ENCODE measurements at places on chromosomes 12 and 14. TPM values are rescaled to one million over a fixed set of nuclear protein-coding genes. Genes with fewer than 3 reads are reported as not detected.

The MYBPC1 gene
- total RNA-seq, result 1.5 TPM

DNA sequence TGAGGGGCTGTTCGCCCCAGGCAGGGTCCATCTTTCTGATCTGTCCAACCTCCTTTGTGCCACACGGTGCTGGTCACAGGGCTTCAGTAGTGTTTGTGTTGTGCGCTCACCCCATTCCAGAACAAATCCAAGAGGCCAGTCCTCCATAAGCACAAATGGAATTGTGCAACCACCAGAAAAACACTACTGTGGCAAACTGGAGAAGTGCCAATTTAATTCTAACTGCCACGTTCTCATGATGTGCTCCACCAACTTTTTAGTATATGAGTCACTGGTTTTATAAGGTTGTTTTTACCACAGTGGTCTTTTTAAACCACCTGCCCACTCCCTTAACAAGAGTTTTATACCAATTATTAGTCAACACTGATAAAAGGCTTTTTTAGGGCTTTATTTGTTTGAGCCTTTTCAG is 380.2 kb downstream of the NAV3 start:
- no peak for DNase-seq

DNA sequence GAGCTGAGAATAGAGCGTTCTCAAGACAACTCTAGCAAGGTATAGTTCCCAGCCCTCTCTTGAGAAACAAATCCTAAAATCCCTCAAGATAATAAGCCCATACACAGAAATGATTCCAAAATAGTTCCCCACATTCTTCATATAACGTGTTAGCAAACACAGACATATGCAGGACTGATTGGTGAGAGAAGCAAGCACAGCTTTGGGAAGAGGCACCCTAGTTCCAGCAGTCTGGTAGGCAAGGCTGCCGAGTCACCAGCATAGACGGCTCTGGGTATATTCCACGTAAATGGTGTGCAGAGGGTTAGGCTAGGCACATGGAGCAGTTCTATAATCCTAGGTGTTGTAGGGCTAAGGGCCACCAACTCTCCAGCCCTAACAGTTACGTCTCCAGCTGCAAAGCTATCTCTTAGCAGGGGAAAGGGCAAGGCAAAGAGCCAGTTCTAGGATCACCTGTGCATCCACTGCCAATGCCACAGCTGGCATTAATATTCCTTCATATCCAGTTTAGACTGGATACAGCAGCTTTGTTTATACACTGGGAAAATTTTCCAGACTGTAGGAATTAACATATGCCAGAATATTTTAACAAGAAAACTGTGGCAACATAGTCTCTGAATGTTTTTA is 52.9 kb downstream of the SH2B3 start:
- no peak for DNase-seq

The RGS6 gene
- total RNA-seq, result 1.4 TPM

GRCh38 chr12:133235401-133236112 is at the start of gene ANHX:
ANHX (minus strand) TSS chr12:133235877; CDS start chr12:133234356, 1,521 bp downstream.
- no peak for DNase-seq

GRCh38 chr14:49977126-49977841 is 84.4 kb downstream of the ARF6 start:
- no peak for DNase-seq

The DEGS2 gene
- total RNA-seq, result not detected

GRCh38 chr12:5434647-5435560 is 3.0 kb downstream of the NTF3 start:
- no peak for DNase-seq

- no peak for DNase-seq
Observed at GRCh38 chr12:115004470-115005146, 320.6 kb upstream of the TBX3 start.

GRCh38 chr12:105667973-105668743 is 337.7 kb downstream of the C12orf75 start:
- no peak for DNase-seq

DNA sequence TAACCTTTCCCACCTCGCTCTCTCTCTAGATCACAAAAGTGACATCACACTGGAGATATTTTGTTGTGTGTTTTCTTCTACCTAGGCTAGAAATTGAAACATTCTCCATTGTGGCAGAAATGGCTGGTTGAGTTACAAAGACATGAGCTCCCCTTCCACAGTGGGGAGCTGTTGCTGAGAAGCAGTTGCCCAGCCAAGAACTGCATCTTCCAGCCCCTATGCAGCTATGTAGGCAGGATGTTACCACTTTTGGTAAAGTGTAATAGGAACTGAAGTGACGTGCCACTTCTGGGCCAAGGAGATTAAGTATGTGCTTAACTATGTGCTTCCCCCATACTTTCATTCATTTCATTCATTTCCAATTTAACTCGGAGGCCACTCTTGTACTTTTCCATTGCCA is 138.7 kb upstream of the E2F7 start:
- no peak for DNase-seq

- DNase-seq, result no peak
Observed at GRCh38 chr14:91264151-91265150, 19.9 kb upstream of the GPR68 start.

- DNase-seq, result no peak
Observed at GRCh38 chr14:93003945-93004698, 81.2 kb downstream of the CHGA start.

DNA sequence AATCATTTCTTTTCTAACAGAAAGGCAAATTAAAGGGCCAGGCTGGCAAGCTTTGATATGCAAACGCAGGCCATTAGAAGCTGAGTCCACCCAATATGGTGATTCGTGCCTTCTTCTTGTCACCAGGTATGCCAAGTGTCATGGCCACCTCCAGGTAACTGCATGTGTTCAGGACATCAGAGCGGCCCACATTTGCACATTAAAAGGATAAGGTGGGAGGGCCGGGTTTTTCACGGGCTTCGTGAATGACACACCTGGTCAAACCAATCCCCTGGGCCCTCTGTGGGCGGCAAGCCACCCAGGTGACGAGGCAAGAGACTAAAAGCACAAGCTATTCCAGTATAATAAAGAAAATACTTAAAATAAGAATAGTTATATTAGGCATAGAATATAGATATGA is 75.9 kb upstream of the TSPAN11 start:
- no peak for DNase-seq

- DNase-seq, result no peak
Observed at GRCh38 chr14:52329678-52330369, 15.7 kb downstream of the PTGER2 start.

DNA sequence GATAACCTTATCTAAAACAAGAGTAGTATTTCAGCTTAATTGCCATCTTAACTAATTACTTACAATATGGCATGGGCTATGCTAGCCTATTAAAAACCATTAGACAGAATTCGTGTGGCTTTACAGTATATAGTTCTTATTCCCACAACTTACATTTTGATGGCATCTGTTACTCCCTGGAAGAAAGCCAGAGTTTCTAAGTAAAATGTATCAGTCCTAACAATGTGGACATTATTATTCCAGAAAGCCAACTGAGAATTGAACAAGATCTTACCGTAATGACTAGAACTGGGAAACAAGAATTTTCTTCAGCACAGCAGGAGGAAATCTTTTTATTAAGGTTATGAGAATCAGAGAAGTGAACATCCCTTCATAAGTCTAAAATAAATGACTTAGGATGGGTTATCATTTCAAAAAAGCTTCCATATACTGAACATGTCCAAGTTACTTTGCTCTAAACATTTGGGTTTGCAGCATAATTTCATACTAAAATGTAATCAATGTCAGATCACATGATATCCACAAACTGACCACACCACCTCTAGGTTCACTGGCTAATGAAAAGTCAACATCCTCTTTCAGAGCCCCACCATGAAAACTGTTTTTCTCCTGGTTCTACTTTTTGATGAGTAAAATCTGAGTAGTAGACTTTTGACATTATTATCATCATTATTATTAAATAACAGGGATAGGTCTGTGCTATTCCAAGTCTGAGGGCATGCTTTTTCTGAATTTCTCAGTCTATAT is 179.7 kb downstream of the SSPN start:
- no peak for DNase-seq

- peak; percentile 64 for DNase-seq
Observed at GRCh38 chr12:389142-390096, at the start of gene KDM5A. KDM5A (minus strand) TSS chr12:389320; CDS start chr12:389091, 229 bp downstream.

DNA sequence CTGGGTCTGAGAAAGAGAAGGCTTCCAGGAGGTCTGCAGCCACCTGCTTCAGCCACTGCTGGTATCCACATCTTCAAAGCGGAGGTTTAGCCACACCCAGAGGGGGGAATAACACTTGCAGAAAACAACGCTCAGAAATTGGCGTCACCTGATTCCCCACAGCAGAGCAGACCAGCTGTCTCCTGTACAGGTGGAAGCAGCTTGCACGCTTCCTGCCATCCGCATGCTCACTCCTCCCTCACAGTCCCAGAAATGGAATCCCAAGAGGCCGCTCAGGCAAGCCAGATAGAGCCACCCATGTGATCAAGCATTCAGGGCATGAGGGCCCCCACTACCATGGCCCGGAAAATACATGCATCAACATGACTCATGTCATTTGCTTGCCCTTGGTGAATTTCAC is 112.2 kb upstream of the DIO3 start:
- no peak for DNase-seq

The RPAP3 gene
- total RNA-seq, result 8.1 TPM

- DNase-seq, result no peak
Observed at GRCh38 chr14:99286761-99287160, 14.8 kb upstream of the BCL11B start.

DNA sequence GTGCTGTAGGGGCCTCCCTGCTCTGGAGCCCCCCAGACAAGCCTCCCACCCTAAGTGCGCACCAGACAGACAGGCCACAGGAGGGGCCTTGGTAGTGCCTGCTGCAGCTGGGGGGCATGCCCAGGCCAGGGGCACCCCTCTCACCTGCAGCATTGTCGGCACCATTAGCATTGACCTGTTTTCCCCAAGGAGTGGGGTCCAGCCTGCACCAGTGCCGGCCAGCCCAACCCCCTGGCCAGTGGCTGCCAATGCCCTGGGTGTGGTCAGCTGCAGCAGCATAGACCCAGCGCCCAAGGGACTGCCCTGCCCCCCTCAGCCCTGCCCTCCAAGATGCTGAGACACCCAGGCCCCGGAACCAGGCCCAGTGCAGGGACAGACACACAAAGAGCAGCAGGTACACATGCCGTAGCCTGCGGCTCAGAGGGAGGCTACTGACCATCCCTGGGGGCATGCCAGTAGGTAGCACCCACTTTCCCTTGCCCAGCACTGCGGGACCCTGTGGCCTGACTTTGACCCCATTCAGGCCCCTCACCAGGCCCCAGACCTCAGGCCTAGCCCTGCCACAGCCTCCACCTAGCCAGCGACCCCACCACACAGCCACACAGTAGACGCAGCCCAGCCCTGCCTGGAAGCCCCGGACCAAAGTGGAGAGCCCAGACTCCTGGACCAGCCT is 1.0 kb downstream of the AHNAK2 start:
- no peak for DNase-seq

GRCh38 chr14:71523630-71524319 is 408.5 kb upstream of the RGS6 start:
- no peak for DNase-seq

GRCh38 chr12:92735131-92735721 is 32.4 kb downstream of the PLEKHG7 start:
- DNase-seq, result no peak

DNA sequence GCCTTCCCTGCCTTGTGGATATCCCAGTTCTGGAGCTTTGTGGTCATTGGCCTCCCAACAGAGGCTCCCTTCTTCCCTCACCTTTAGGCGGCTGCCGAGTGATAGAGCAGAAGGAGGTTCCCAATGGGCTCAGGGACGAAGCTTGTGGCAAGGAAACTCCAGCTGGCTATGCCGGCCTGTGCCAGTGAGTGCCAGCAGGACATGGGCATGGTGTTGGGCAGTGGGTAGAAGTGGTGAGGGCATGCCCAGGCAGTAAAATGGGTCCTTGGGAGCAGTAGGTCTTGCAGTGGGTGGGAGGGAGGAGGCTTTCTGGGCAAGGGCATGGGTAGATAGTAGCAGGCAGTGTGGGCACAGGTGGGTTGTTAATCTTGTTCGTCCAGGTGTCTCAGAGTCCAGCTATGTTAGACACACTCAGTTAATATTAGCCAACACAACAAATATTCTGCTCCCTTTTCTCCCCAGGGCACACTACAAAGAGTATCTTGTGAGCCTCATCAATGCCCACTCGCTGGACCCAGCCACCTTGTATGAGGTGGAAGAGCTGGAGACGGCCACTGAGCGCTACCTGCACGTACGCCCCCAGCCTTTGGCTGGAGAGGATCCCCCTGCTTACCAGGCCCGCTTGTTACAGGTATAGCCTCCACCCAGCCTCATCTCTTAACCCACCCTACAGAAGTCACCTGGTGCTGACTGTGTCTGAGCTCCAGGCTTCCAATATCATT is 1.1 kb upstream of the IRF9 start:
- no peak for DNase-seq

DNA sequence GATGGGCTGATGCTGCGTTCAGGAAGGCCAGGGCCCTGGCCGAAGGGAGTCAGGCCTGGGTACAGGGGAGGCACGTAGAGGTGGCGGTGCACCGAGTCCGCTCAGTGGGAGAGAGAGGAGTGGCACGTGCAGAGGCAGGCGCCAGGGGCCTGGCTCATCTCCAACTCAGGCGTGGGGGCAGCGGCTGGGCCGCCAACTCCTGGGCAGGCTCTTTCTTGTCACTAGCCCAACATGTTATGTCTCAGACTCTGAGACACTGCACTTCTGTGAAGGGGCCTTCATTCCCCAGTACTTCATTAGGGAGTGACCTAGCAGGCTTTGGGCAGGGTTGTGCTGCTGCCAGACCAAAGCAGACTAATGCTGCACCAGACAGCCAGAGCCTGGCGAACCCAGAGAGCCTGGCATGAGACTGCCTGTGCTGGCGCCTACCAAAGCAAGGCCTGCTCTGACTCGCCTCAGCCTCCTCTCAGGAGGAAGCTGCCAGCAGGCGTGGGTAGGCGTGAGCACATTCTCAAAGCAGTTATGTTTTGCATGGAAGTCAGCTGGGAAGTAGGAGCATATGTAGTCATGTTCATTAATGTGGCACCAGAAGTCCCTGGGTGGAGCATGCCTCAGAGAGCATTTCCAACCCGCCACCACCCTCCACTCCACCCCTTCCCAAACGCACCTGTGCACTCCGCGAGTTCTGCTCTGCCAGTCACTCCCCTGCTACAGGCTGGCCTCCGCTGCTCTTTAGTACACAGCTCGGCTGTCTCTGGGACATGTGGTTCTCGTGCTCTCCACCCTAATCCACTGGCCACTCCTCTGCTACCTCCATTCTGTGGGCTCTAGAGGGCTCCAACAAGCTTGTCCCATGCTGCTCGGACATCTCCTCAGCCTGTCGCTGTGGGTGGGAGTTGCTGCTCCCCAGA is 9.7 kb downstream of the CKB start:
- peak; percentile 76 for DNase-seq

DNA sequence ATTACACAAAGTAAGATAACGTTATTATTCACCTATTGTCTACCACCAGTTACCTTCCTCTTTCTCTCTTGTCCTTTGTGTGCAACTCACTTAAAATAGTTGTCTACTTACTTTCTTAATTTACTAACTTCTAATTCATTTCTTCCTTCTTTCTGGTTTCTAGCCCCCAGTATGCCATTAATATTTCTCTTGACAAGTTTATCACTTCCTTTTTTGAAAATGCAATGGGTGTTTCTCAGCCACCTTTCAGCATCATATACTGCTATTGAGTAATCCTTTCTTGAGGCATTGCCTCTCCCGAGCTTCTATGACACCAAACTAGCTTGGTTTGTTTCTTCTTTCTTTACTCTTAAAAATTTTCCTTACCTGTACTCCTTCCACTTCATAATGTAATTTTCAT is 633.6 kb downstream of the TMTC2 start:
- DNase-seq, result no peak

GRCh38 chr12:33942172-33942571 is 80.1 kb upstream of the ALG10 start:
- no peak for DNase-seq

The OTOGL gene
- 0.14 TPM for total RNA-seq
